Ecto neural progenitor cell (in vitro differentiated cells): ENCODE measurements at places on chromosomes 2 and 18.
A peak's percentile ranks its signal among the peaks of the same experiment; 100 is the strongest.

DNA sequence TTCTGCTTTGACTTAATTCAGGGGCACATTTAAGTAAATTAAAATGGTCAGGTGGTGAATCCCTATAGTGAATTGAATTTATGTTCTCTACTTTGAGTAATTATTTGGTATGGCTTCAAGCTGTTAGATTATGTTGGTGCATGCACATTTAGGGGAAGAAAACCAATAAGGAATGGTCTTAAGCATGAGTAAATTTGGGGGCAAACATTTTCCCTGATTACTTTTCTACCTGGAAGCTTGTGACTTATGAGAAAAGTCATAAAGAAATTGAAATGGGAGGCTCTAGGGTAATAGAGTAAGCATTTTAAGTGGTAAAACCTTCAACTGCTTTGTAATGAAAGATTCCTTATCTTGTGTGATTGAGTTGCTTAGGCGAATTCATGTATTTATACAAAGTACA lies 112.5 kb downstream of the MYO1B start:
- DNase-seq, result no peak

GRCh38 chr2:41101281-41101680 lies 649.4 kb upstream of the SLC8A1 start:
- DNase-seq, result no peak

- DNase-seq, result no peak
These were observed 54.1 kb downstream of the LPIN2 start for GRCh38 chr18:2958819-2959298.

DNA sequence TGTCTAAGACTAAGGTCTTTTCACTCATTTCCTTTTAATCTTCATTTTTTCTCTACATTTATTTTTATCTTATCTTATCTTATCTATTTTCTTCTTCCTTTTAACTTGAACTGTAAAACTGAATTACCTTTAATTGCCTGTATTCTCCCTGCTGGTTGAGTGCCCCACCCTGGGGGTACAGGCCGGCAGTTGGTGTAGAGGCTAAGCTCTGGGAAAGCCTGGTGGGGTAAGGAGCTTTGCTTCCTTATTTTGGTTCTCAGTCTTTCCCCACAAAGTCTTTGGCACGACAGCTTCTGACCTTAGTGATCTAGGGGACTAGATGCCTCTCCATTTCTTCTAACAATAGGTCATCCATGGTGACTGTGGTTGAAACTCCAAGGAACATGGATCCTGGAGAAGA lies 26.8 kb upstream of the HAAO start:
- no peak for DNase-seq

- DNase-seq, result no peak
These were observed 15.4 kb downstream of the NAB1 start for GRCh38 chr2:190664240-190664639.

- peak; percentile 41 for DNase-seq
These were observed 16.8 kb upstream of the KCNK3 start for GRCh38 chr2:26675651-26676255.

DNA sequence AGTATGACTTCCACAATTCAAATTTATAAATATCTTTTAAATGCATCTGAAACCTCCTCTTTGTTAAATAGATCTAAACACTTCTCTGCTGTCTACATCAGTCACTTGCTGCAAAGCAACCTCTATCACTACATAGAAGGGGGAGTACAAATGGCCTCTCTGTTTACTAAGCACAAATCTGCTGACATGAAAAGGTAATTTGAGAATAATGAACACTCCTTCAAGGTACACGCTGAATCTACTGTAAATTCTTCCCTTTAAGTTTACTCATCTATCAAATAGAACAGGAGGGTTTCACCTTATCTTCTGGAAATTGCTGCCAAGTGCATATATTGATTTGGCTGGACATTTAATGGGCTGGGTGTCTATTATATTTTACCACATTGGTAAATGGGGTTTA lies 879.6 kb downstream of the SUCLG1 start:
- DNase-seq, result no peak

- DNase-seq, result no peak
These were observed 60.4 kb upstream of the SOS1 start for GRCh38 chr2:39181297-39181696.

GRCh38 chr2:28704621-28705020 lies 47.0 kb upstream of the PPP1CB start:
- DNase-seq, result no peak

- DNase-seq, result no peak
These were observed 47.0 kb downstream of the CYP27C1 start for GRCh38 chr2:127173057-127173456.

- no peak for DNase-seq
These were observed 12.9 kb upstream of the CHST9 start for GRCh38 chr18:27198036-27198435.

GRCh38 chr2:25331686-25332365 lies 9.9 kb downstream of the DNMT3A start:
- DNase-seq, result no peak
